ENCODE measurements at places on chromosomes 7 and 10.

DNA sequence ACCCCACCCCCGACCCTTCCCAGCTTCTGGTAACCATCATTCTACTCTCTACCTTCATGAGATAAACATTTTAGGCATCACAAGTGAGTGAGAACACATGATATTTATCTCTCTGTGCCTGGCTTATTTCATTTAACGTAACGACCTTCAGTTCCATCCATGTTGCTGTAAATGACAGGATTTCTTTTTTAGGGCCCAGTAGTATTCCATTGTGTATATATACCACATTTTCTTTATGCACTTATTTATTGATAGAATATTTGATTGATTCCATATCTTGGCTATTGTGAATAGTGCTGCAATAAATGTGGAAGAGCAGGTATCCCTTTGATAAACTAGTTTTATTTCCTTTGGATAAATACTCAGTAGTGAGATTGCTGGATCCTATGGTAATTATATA is 112.7 kb downstream of the CREB5 start:
- DNase-seq = no peak

GRCh38 chr7:84105586-84105985 is 89.0 kb downstream of the SEMA3A start:
- no peak for DNase-seq

DNA sequence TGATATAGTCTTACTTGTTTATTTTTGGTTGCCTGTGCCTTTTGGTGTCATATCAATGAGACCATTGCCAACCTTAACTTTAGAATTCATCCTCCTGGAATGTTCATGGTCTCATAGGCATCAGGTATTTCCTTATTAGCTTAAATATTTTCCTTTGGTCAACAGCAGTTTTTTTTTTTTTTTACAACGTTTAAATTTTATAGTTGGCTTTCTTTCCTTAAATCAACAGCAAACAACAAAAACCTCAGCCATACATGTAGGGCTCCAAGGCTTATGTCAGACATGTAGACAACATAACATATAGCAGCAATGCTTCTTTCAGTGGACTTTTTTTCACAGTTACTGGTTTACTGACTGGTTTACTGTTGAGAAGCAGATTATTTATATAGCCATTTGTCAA is 22.7 kb downstream of the ENTPD7 start:
- no peak for DNase-seq

GRCh38 chr10:73401636-73402035 is 12.2 kb downstream of the ANXA7 start:
- no peak for DNase-seq

- DNase-seq = no peak
Measured at GRCh38 chr10:77189520-77189919, 448.1 kb downstream of the KCNMA1 start.

- DNase-seq = no peak
Measured at GRCh38 chr10:58028597-58029366, 238.9 kb downstream of the IPMK start.

DNA sequence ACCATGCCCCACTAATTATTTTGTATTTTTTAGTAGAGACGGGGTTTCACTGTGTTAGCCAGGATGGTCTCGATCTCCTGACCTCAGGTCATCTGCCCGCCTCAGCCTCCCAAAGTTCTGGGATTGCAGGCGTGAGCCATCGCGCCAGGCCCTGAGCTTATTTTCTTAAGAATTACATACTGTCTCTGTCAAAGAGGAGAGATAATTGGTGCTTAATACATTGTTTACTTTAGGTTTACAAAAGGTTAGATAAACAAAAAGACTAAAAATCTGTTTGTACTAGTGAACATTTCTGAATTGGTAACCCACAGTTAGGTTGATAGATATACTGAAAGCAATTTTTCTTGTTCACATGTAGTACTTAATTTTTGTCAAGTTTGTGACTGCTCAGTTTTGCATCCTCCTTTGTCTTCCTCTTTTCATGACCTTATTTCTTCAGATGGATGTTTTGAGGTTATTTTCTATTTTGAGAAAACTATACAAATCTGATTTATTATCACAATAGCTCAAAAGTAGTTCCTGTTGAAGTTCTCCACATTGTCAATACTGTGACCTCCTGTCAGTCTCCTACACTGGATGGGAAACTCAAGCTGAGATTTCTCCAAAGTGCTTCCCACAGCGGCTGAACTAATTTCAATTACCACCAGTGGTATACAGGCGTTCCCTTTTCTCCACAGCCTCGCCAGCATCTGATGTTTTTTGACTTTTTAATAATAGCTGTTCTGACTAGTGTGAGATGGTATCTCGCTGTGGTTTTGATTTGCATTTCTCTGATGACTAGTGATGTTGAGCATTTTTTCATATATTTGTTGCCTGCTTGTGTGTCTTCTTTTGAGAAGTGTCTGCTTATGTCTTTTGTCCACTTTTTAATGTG is 22.5 kb downstream of the HHEX start:
- no peak for DNase-seq

GRCh38 chr10:16867556-16867955 is 50.3 kb upstream of the RSU1 start:
- no peak for DNase-seq

DNA sequence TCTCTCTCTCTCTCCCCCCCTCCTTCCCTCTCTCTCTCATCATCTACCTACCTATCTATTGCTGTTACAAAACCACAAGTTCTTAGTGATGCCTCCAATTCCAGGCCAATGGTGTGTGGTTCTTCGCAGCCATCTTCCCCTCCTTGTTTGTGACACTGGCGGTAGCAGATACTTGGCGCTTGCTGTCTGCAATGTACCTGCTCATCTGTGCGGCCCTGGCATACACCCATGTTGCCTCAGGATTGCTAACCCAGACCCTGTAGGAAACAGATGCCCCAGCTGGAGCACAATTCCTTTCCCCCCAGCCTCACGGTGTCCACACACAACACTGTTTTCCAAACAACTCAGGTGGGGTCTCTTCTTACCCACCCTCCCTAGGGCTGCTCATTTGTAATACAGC is 13.6 kb upstream of the DPYSL4 start:
- DNase-seq = no peak

- no peak for DNase-seq
Measured at GRCh38 chr7:127702938-127703337, 50.9 kb downstream of the SND1 start.

GRCh38 chr10:72342911-72343310 is 11.8 kb downstream of the DNAJB12 start:
- no peak for DNase-seq

DNA sequence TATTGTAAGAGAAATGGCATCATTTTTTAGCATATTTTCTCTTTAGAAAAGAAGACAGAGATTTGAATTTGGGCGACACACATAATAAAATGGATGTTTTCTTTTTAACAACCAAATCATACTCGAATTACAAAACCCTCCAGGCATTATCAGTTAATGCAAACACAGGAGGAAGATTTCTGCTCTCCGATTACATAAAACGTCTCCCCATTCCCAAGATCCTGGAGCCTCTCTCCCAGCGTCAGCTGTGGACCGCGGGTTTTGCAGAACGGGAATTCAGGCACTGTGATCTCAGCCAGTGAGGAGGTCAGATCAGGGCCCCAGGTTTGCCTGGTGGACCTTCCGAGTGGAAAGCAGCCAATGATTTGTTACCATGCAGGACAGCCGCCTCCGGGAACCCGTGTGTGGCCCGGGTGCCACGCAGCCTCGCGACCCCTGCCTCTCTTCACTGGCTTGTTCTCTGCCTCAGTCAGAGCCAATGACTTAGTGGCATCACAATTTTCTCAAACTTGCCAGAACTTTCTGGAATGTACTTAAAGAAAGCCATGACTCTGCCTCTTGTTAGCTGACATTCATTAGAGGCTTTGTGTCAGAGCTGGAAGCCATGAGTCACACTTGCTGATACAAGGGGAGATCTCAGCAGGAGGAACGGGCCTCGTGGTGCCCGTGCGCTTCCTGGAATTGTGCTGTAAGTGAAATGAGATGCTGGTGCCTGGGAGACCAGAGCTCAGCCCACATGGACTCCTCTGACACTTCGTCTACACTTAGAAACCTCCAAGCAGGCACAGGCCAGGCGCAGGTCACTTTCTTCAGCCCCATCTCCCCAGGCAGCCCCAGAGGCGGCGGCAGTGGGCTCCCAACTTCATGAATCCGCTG is 246.1 kb downstream of the KLF6 start:
- DNase-seq = peak; percentile 39

DNA sequence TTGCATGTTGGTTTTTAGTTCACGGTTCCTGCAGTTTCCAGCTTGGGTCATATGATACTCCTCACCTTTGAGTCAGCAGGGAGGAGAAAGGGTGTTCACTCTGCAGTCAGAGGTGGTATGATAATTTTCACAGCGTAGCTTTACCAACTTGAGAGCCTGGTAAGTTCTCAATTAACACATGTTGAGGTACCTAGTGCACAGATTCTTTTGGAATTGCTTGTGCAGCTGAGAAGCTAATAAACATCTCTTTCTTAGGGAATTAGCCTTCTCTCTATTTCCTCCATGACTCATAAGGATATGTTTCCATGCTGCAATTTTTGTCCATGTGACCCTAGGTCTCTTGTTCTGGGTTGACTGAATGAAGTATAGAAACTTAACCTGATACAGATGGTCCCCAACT is 166.6 kb downstream of the KIF20B start:
- DNase-seq = no peak

GRCh38 chr10:14123139-14123538 is 207.6 kb downstream of the FRMD4A start:
- peak; percentile 15 for DNase-seq

- no peak for DNase-seq
Measured at GRCh38 chr7:54643064-54643463, 100.9 kb downstream of the VSTM2A start.

DNA sequence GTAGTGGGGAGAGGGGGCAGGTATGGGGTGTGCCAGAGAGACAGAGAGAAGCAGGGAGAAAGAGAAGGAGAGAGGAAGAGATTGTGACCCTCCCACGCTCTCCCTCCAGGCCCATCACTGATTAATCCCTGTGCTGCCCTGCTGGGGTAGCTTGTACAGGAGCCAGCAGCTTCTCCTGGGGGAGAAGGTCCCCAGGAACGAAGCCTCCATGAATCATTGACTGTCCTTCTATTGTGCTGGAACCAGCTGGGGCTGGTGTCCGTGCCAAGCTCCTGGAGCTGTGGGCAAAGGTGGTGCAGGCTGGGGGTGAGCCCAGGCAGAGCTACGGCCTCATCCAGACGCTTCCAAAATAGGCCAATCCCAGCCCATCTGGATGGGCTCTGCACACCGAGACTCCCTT is 20.9 kb downstream of the AQP1 start:
- DNase-seq = peak; percentile 82

DNA sequence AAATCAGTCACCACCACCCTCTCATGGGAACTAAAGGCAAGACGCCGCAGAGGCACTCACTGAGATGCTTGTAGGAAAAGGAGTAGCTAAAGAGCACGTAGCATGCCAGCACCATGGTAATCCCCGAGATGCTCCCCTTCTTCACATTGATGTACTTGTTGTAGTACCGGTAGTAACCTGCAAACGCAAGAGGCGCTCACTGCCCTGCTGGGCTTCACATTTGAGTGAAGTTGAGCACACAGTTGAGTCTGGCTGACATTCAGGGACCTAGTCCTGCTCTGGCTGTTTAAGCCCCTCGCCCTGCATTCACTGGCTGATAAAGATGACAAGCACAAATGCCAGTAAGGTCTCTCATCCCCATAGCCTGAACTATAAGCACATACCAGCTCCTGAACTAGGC is 6.9 kb downstream of the ATP5MF start:
- no peak for DNase-seq

GRCh38 chr10:44051091-44051490 is 333.8 kb downstream of the CXCL12 start:
- DNase-seq = no peak

DNA sequence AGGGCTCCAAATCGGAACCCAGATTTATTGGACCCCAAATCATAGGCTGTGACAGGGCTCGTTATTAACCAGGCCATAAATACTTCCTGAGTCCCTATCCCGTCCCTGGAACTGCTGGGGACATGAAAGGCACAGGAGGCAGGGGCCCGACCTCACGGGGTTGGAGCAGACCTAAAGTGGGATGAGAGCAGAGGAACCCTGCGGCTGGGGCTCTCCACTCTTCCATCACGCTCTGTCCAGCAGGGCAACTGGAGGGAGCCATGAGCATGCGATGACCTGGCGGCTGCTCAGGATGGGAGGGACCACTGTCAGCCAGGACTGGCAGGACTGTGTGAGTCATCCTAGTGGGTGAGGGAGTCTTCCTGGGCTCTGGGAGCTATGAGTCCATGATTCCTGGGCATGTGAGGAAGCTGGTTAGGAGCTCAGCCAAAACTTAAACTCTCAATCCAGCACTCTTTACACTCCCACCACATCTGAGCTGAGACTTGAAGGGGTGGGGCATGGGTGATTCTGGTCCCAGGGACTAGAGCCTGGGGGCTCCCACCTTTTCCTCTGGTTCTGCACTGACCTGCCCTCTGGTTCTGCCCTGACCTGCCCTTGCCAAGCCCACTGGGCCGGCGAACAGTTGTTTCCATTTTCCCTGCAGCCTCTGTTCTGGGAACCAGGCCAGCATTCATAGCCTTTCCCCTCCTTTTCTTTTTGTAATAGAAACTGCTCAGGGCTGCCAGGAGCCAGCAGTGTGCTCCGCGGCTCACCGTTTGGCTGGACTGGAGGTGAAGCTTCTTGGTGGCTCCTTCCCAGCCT is 47.1 kb downstream of the SYPL1 start:
- DNase-seq = peak; percentile 90

DNA sequence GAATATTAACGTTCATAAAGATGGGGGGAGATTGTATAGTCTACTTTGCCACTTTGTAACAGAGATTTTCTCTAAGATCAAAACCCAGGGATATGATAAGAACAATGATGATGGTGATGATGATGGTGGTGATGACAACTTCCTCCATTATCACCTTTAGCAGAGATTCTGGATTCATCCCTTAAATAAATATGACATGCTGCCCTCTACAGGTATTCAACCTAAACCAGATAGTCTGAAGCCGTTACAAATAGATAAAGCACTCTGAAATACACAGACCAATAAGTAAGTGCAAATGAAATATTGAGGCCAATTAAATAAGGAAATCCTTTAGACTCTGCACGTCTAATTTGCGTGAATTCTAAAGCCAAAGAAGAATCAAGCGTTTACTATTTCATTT is 211.5 kb downstream of the CREB5 start:
- no peak for DNase-seq

DNA sequence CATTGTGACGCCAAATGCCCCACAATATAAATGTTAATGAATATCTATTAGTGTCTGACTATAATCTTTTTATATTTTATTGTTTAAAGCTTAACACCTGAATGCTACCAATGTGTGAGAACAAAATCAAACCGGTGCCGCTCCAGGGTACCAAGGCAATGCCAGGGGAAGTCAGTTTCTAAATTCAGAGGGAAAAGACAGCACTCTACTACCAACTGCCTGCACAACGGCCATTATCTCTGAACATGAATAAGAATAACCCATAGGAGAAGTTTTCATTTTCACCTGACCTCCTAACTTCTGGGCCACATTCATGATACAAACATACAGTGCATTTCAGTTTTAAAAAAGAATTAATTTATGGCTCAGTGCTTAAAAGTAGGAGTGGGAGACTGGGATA is 21.7 kb downstream of the USP6NL start:
- no peak for DNase-seq

GRCh38 chr10:1142596-1142995 is 86.4 kb downstream of the WDR37 start:
- no peak for DNase-seq

- no peak for DNase-seq
Measured at GRCh38 chr10:13651969-13652720, 65.4 kb downstream of the PRPF18 start.

GRCh38 chr7:34044306-34044643 is 138.9 kb downstream of the BMPER start:
- DNase-seq = no peak

Measured in mucosa of gallbladder (tissue), 1 donor.